ENCODE measurements at places on chromosomes 6 and 20.

DNA sequence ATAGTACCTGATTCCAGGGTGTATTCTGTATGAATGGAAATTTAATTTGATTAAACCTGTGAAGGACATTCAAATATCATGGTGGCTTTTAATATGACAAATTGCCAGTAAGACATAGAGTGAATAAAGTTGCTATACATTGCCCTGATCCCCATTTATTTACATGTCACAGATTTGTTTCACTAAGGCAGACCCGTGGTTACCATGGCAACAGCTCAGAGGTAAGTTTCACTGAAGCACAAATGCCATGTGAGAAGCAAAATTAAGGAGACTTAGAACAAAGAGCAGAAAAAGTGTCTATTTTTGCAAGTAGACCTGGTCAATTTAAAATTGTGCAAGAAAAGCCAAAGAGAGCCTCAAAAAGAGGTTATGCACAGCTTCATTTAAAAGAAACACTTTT lies 63.7 kb downstream of the PXDC1 start:
- no peak for DNase-seq

GRCh38 chr6:6788394-6789032 lies 200.0 kb downstream of the LY86 start:
- no peak for DNase-seq

DNA sequence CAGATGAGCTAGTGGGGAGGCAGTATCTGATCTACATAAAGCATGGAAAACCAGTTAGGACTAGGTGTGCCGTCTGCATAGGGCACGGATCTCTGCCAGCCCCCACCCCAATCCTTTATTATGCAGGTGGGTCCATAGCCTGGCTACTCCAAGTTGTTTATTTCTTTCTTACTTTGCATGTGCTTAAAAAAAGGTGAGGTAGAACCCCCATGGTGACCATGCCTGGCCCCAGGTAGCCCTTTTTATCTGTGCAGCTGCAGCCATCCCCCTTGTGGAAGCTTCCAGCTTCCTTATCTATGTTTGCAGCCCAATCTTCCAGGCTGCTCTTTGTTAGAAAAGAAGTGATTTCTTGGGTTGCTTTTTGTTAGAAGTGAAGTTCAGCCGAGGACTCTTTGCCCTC lies 9.0 kb upstream of the TREM2 start:
- DNase-seq, result peak; percentile 14

DNA sequence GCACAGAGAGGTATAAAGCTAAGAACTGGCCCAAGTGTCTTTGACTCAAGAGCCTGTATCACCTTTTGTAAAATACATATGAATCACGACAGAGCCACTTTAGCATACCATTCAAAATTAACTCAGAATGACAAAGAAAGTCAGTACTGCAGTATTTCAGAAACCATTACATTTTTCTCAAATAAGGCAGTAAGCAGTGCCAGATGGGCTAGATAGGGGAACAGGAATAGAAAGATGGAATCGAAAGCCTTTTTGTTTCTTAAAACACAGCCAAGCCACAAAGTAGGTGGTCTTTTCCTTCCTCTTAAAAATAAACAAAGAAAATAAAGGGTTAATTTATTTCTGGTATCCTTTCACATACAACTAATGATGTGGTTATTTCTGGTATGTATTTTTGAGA lies 10.3 kb downstream of the CLDN20 start:
- DNase-seq, result no peak

GRCh38 chr6:154249499-154250298 lies 106.9 kb downstream of the IPCEF1 start:
- DNase-seq, result no peak

GRCh38 chr6:2773449-2773848 lies 8.3 kb downstream of the WRNIP1 start:
- DNase-seq, result no peak

DNA sequence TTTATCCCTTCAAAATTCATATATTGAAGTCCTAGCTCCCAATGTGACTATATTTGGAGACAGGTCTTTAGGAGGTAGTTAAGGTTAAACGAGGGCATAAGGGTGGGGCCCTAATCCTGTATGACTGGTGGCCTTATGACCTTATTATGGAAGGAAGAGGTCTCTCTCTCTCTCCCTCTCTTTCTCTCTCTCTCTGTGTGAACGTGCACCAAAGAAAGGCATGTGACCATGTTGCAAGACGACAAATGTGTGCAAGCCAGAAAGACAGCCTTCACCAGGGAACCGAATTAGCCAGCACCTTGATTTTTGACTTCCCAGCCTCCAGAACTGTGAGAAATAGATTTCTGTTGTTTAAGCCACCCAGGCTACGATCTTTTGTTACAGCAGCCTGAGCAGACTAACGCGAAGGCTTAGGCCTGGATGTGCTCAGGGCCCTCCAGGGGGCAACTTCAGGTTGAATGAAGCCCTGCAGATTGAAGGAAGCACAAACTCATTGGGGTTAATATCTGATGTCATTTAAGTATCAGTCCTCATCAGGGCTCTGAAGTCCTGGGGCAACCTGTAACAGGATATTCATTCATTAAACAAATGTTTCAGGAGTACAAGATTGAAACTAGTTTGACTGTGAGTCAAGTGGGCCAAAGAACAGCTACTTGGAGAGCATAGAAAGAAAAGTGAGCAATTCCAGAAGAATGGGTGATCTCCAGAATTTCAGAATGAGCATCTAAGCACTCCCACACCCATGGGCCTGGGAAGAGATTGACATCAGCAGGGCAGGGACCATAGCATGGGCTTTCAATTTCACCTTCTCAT lies 157.4 kb upstream of the TNFAIP3 start:
- DNase-seq, result no peak

- DNase-seq, result no peak
These were observed at the start of gene ASIP for GRCh38 chr20:34240693-34241615. ASIP (plus strand) TSS chr20:34241423; CDS start chr20:34260375, 18,952 bp downstream.
